ENCODE measurements at places on chromosomes 3 and 15.

DNA sequence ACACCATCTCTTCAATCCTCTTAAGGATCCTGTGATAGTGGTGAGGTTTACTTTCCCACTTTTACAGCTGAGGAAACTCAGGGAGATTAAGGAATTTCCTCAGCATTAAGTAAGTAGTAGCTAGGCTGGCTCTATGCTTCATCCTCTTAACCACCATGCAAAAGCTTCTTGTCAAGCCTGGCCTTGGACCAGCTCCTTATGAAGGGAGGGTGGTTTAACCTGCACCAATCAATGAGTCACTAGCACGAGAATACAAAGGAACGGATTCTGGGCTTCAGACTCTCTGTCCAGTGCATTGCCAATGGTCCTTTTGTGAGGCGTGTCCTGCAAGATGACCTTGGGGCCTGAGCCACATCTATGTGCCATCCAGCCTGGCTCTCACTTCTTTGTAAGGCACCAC is 202.0 kb upstream of the CFAP20DC start:
- no peak for DNase-seq

GRCh38 chr15:90887037-90887481 is 2.8 kb downstream of the FES start:
- no peak for DNase-seq

GRCh38 chr15:60264566-60264965 is 133.2 kb downstream of the ANXA2 start:
- DNase-seq, result no peak

GRCh38 chr15:80902298-80902801 is 87.3 kb downstream of the MESD start:
- no peak for DNase-seq

DNA sequence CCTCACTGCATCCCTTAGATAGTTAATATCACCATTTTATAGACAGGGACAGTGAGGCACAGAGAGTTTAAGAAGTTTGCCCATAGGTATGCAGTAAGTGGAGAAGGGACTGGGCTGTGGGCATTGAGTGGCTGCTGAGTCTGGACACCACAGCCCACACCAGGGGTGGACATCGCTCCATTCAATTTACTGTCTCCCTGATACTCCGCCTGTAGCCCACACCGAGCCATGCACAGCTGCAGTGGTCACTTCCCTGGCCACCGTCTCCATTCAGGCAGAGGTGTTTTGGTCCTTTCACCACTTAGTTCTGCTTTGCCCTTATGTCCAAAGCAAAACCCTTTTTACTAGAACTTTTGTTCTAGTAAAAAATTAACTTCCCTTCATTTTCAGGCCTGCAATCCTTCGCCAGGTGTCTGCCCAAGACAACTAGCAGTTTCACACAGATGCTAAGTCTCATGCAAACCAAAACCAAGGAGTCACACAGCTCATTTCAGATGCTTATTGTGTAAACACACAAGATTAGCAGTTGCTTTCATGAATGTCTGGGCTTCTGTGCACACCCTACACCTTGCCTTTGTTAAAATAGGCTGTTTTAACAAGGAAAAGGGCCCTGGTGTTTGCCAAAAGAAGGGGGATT is 30.1 kb downstream of the ZNF35 start:
- DNase-seq, result no peak

DNA sequence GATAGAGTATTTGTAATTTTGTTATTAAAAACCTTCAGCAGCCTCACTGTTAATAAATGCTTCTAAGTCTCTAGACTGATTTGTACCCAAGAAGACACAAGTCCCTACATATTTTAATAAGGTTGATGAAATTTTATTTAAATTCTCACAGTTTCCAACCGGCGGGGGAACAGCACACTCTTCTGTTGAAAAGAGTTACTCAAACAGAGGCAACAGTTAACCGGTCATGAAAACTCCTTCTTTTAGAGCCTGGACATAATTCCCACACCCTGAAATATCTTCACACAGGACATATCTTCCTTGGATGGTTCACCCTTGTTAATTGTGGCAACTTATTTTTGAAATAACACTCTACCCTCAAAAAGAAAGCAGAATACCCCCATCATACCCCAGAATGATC is 278.8 kb downstream of the FOXP1 start:
- DNase-seq, result no peak

- DNase-seq, result peak; percentile 29
Measured at GRCh38 chr3:197394464-197395321, 96.3 kb upstream of the DLG1 start.

DNA sequence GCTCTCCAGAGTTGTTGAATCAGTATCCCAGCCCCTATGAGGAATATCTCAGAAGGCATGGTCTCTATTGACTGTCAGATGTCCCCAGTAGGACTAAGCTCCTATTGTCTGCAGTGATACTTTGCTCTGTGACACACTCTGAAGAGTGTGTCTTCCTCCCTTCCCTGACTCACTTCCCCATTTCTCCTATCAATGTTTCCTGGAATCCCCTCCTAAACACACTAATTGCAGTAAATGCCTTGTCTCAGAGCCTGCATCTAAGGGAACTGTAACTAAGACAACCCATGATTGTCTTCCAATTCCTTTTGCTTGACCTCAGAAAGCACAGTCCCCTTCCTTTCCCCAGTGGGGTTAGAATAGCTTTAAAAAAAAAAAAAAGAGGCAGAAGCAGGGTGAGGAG is 397.3 kb upstream of the PROK2 start:
- DNase-seq, result no peak

- no peak for DNase-seq
Measured at GRCh38 chr15:71349336-71349735, 234.1 kb downstream of the THSD4 start.

- no peak for DNase-seq
Measured at GRCh38 chr15:29712149-29712885, 110.0 kb downstream of the TJP1 start.

DNA sequence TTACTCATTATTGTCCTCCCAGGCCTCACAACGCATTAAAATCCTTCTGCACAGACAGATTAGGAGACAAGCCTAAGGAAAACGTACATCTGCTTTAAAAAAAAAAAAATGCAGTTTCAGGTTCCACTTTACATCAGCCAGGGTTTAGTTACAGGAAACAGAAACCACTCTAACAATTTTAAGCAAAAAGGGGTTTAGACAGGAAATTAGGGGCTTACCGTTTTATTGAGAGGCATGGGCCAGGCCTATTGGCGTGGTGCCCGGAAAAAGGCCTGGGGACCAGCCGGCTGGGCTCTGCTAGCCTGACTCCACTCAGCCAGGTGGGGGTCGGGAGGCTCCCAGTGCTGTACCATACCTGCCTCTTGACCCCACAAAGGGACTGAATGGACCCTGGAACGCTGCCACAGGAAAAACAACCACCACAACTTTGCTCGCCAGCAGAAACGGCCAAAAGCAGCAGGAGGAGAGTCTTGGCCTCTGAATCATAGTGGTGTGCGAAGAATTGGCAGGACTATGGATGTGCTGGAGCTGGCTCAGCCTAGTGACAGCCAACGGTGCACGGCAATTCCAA is 124.3 kb downstream of the CHSY1 start:
- peak; percentile 21 for DNase-seq

GRCh38 chr15:70633103-70633831 is 130.1 kb downstream of the UACA start:
- no peak for DNase-seq

DNA sequence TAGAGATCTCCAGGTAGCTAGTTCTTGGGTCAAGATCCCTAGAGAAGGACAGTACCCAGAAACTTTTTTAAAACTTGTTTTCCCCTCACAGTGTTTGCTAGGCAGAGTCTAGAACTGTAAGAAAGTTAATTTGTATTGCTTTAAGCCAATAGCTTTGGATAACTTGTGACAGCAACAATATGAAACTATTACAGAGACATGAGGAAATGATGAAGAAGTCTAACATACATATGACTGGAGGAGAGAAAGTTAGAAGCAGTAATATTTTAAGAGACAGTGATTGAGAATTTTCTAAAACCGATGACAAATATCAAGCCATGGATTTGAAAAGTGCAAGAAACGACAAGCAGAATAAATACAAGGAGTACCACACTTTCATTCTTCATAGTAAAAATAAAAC is 10.0 kb downstream of the HMG20A start:
- DNase-seq, result no peak

- no peak for DNase-seq
Measured at GRCh38 chr3:130258532-130258952, 86.9 kb upstream of the COL6A5 start.

DNA sequence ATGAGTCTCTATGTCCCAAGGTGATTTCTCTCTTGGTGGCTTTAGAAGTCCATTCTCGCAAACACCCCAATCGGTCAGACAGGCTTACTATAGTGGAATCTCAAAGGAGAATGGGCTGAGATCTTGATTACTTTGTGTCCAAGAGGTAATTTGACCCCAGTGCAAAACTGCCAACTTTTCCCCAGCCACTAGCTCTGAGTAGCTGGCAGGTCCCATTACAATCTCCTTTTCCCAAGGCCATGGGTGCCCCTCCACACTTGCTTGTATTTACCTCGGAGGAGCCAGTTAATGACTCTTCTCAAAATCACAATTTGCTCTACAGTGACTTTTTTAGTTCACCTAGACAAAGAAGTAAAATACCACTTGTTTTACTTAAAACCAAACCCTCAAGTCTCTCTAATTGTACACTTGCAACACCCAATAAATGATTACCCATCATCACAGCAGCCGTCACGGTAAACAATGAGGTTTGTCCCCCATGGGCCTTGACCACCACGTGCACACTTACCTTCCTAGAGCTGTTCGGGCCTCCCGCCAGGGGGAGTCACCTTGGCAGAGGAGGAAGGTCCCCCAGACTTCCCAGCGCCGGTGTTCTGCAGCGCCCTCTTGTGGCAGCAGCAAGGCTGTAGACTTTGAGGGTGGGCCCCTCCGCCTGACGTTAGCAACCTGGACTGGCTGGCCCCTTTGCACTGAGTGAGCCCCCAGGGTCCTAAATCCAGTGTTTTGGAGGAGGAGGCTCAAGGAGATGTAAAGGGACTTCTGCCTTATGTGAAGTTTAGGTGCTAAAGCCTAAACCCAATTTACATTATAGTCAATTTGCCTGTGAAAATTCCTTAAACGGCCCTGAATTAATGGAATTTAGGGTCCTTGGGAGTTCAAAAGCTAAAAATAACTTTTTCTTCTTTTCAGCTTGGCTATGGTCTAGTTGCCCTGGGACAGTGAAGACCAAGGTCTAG is 18.7 kb upstream of the HDAC11 start:
- peak; percentile 49 for DNase-seq

- DNase-seq, result no peak
Measured at GRCh38 chr15:29792426-29793159, 29.7 kb downstream of the TJP1 start.

All from stimulated activated CD8-positive, alpha-beta memory T cell treated with anti-CD3 and anti-CD28 coated beads, Interleukin-4, amount 100 ng/mL, for 24 hours (primary cell).